HepG2 (cell line): ENCODE measurements at places on chromosomes 16 and 17. TPM values are rescaled to one million over a fixed set of nuclear protein-coding genes. Genes with fewer than 3 reads are reported as not detected.

GRCh38 chr17:81000631-81001357 is 9.2 kb downstream of the CHMP6 start:
- no peak overlapping the region for H3K27ac ChIP-seq
- H3K27me3 ChIP-seq, result peaks cover 7% of the 10 kb centered on the region; the same call in 1 of the 2 replicates
- peaks cover 21% of the 10 kb centered on the region for H3K36me3 ChIP-seq
- H3K4me1 ChIP-seq, result peaks cover 39% of the 10 kb centered on the region

- no peak overlapping the region for H3K4me3 ChIP-seq
- H3K4me1 ChIP-seq, result no peaks in the 10 kb centered on the region
- no peak overlapping the region for H3K27ac ChIP-seq
- H3K27me3 ChIP-seq, result no peaks in the 10 kb centered on the region
Measured at GRCh38 chr16:76444832-76445231, 167.6 kb downstream of the CNTNAP4 start.

- H3K4me1 ChIP-seq, result peaks cover 26% of the 10 kb centered on the region
- no peak overlapping the region for H3K4me3 ChIP-seq
- no peak overlapping the region for H3K27ac ChIP-seq
Measured at GRCh38 chr17:50312308-50312707, 33.6 kb upstream of the XYLT2 start.

- H3K4me1 ChIP-seq, result peaks cover 34% of the 10 kb centered on the region
- no peaks in the 10 kb centered on the region for H3K27me3 ChIP-seq
- no peak overlapping the region for H3K4me3 ChIP-seq
- H3K27ac ChIP-seq, result no peak overlapping the region
- DNase-seq, result no peak
Measured at GRCh38 chr16:74451951-74452758, 30.9 kb upstream of the CLEC18B start.

DNA sequence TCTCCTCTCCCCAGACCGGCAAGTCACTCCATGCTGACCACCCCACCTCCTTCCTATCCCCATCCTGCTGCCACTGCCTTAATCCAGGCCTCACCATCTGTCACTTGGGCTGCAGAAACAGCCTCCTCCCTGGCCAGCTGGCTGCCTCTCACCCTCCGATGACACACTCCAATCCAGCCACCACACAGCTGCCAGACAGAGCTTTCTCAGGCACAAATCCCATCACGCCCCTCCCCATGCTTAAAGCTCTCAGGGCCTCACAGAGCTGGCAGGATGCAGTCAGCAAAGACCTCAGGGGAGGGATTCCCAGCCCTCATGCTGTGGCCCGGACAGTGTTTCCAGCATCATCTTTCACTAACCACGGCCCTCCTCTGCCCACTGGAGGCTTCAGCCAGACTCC is 13.7 kb downstream of the CAMKK1 start:
- H3K27ac ChIP-seq, result no peak overlapping the region
- peaks cover 8% of the 10 kb centered on the region; the same call in 1 of the 2 replicates for H3K4me1 ChIP-seq
- H3K36me3 ChIP-seq, result no peaks in the 10 kb centered on the region
- H3K4me3 ChIP-seq, result no peak overlapping the region
- no peaks in the 10 kb centered on the region for H3K27me3 ChIP-seq

- H3K27ac ChIP-seq, result no peak overlapping the region
- no peaks in the 10 kb centered on the region for H3K4me1 ChIP-seq
- no peaks in the 10 kb centered on the region for H3K36me3 ChIP-seq
- DNase-seq, result no peak
Measured at GRCh38 chr17:12712415-12712814, 46.7 kb downstream of the MYOCD start.

DNA sequence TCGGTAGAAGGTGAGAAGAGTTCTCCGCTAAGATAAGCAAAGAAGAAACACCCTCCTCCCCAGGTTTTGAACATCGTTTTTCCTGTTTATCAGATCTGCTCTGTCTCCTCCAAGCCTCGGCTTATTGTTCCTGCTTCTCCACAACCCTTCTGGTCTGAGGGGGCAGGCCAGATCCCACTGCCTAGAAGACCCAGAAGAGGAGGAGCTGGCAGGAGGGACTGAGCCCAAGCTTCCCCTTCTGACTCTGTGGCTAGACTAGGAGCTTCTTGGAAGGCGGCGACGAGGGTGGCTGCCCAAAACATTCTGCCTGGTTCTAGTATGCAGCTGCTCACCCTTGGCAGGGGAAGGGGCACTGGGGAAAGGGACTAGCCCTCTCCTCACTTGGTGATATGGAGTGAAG is 5.2 kb upstream of the HOXB5 start:
- no peak overlapping the region for H3K4me3 ChIP-seq
- H3K27me3 ChIP-seq, result peaks cover 98% of the 10 kb centered on the region
- no peak overlapping the region for H3K27ac ChIP-seq

- DNase-seq, result no peak
- H3K4me3 ChIP-seq, result 0 out of 2 replicates have a peak overlapping the region, but pooled peaks have one; percentile 35
- no peaks in the 10 kb centered on the region for H3K36me3 ChIP-seq
Measured at GRCh38 chr17:28043296-28043695, 819 bp downstream of the NLK start.

DNA sequence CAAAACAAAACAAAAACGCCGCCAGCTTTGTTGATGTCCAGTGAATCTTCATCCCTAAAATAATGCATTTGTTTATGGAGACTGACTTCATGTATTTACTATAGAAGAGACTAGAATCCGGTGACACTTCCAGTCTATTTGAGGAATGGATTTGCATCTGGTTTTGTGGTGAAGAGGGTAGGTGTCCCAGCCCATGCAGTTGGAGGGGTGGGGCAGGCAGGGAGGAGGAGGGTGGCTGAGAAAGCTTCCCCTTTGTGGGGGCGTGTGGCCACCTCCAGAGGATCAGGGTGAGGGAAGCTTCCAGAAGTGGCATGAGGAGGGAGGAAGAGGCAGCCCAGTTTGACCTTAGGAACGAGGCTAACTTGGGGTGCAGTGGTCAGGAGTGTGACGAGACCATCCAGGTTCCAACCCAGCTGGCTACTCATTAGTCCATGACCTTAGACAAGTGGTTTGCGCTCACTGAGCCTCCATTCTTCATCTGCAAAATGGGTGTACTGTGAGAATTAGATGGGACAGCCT is 69.5 kb downstream of the CMIP start:
- H3K27ac ChIP-seq, result peak overlapping the region; percentile 74
- DNase-seq, result no peak
- H3K27me3 ChIP-seq, result no peaks in the 10 kb centered on the region
- peaks cover 54% of the 10 kb centered on the region for H3K36me3 ChIP-seq
- peaks cover 69% of the 10 kb centered on the region for H3K4me1 ChIP-seq

DNA sequence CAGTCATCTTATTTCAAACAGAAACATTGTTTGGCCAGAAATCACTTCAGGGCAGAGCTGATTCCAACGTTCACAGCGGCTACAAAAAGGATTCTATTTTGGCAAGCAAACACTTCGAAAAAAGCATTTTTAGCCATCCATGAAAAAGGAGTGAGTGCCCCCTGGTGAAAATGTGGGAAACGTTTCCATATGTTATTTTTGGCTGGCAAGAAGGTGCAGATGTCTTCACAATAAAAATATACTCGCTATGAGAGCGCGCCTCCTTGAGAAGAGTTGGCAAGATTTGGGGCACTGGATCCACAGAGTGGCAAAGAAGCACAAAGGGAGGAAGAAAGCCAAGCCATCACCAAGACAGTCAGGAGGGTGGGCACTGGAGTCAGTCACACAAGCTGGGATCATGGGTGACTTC is 191.1 kb downstream of the CHD9NB start:
- no peak overlapping the region for H3K27ac ChIP-seq
- H3K4me1 ChIP-seq, result peaks cover 12% of the 10 kb centered on the region
- H3K4me3 ChIP-seq, result no peak overlapping the region
- no peaks in the 10 kb centered on the region for H3K36me3 ChIP-seq

GRCh38 chr16:25868706-25869370 is 177.1 kb downstream of the HS3ST4 start:
- H3K27ac ChIP-seq, result no peak overlapping the region
- H3K27me3 ChIP-seq, result no peaks in the 10 kb centered on the region
- H3K4me3 ChIP-seq, result no peak overlapping the region
- no peaks in the 10 kb centered on the region for H3K36me3 ChIP-seq
- no peaks in the 10 kb centered on the region for H3K4me1 ChIP-seq
- no peak for DNase-seq

GRCh38 chr17:65334406-65334805 is 197.2 kb downstream of the RGS9 start:
- H3K27ac ChIP-seq, result no peak overlapping the region
- no peak for DNase-seq
- H3K27me3 ChIP-seq, result no peaks in the 10 kb centered on the region
- no peaks in the 10 kb centered on the region for H3K36me3 ChIP-seq

Gene DLX4
- polyA plus RNA-seq, result 2.3 and 2.5 TPM in 2 replicates

Gene TEFM
- polyA plus RNA-seq, result 5.4 and 7.0 TPM in 2 replicates

Gene MEIOC
- polyA plus RNA-seq, result 0.04 TPM in 1 of 2 replicates, not detected in the other

Gene MT1H
- polyA plus RNA-seq, result not detected in 2 replicates
